Cardiac ventricle fibroblast (primary cell): ENCODE measurements at places on chromosomes 1 and 21. TPM values are rescaled to one million over a fixed set of nuclear protein-coding genes. Genes with fewer than 3 reads are reported as not detected.

FMN2 gene
- not detected in 2 replicates for total RNA-seq

DYNLT5 gene
- total RNA-seq = 1.3 TPM in 1 of 2 replicates, not detected in the other

PADI3 gene
- not detected in 2 replicates for total RNA-seq

CFAP57 gene
- 0.50 and 0.59 TPM in 2 replicates for total RNA-seq

TRIM33 gene
- 15.0 and 17.6 TPM in 2 replicates for total RNA-seq

SFN gene
- not detected in 2 replicates for total RNA-seq

FCRL2 gene
- total RNA-seq = not detected in 2 replicates

FCGR2B gene
- total RNA-seq = not detected in 2 replicates

MYBPH gene
- 1.0 and 1.3 TPM in 2 replicates for total RNA-seq

OR2AK2 gene
- not detected in 2 replicates for total RNA-seq

PDE4DIP gene
- total RNA-seq = 64.7 and 72.7 TPM in 2 replicates

OR2T34 gene
- not detected in 2 replicates for total RNA-seq

PPT1 gene
- total RNA-seq = 37.6 and 45.7 TPM in 2 replicates

GJA8 gene
- not detected in 2 replicates for total RNA-seq

TCEA3 gene
- total RNA-seq = 4.1 and 6.0 TPM in 2 replicates

THEM5 gene
- not detected in 2 replicates for total RNA-seq

SPATA21 gene
- not detected in 2 replicates for total RNA-seq

TRAF3IP3 gene
- not detected in 2 replicates for total RNA-seq

SIM2 gene
- not detected in 2 replicates for total RNA-seq

RPS6KA1 gene
- total RNA-seq = 2.2 and 2.6 TPM in 2 replicates

SERTAD4 gene
- total RNA-seq = 1.6 and 3.4 TPM in 2 replicates

C8B gene
- not detected in 2 replicates for total RNA-seq

HSPA6 gene
- 0.05 TPM in 1 of 2 replicates, not detected in the other for total RNA-seq

SH2D1B gene
- total RNA-seq = not detected in 2 replicates

LRRC7 gene
- not detected in 2 replicates for total RNA-seq

LAD1 gene
- total RNA-seq = not detected in 2 replicates

SLC2A5 gene
- total RNA-seq = 5.8 and 6.7 TPM in 2 replicates

C1QA gene
- total RNA-seq = not detected in 2 replicates

JTB gene
- total RNA-seq = 180 and 184 TPM in 2 replicates

PROK1 gene
- total RNA-seq = not detected in 2 replicates

PTCH2 gene
- total RNA-seq = 0.10 and 1.5 TPM in 2 replicates

CD34 gene
- 6.1 and 7.4 TPM in 2 replicates for total RNA-seq

LINGO4 gene
- total RNA-seq = not detected in 2 replicates

ARHGEF10L gene
- 12.1 and 14.0 TPM in 2 replicates for total RNA-seq

KIF21B gene
- total RNA-seq = 0.29 and 0.31 TPM in 2 replicates
